NCI-H1694 (cell line): ENCODE measurements at places on chromosomes 7 and 10.
A peak's percentile ranks its signal among the peaks of the same experiment; 100 is the strongest.

DNA sequence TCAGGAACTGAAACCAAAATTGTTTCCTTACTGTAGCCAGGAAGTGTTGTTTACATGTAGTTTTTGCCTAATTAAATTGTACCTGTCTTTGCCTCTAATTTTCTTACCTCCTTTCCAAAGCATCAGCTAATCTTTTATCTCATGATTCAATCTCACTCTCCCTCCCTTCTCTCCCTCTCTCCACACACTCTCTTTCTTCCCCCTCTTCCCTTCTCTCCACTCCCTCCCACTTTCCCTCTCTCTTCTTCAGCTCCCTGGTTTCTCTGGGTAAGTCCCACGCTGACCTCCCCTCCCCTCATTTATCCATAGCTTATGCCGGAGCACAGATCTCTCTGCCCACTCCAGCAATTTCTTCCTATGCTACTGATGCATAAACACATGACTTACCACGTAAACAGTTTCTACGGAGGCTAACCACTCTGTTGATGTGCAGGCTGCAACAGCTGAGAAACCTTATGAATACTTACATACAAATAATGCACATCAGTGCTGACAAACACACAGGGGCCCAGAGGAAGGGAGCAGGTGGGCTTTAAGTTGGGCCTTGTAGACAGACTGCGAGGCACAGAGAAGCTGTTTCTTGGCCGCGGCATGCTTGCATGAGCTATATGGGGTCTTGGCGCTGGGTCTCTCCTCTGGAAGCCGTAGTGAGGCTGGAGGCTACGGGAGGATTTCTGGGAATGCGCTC lies 174.4 kb upstream of the PLXNA4 start:
- DNase-seq, result no peak

DNA sequence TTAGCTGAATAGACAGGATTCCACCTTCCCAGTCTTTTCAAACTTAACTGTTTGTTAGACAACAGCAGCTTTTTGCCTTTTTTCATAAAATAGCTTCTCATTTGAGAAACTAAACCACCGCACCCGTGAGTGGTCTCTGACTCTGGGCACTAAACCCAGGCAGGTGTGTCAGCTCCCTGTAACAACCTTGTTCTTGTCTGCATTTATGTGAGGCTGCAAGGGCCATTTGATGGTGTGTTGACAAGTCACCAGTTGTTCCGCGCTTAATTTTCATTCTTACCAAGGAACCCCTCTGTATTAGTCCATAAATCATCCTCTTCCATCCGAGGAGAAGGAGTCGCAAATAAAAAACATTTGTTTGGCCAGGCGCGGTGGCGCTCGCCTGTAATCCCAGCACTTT lies 1.5 kb downstream of the STOX1 start:
- no peak for DNase-seq

GRCh38 chr10:29839826-29840515 lies 205.2 kb upstream of the SVIL start:
- no peak for DNase-seq

GRCh38 chr7:22675421-22675820 lies 51.6 kb upstream of the IL6 start:
- no peak for DNase-seq

DNA sequence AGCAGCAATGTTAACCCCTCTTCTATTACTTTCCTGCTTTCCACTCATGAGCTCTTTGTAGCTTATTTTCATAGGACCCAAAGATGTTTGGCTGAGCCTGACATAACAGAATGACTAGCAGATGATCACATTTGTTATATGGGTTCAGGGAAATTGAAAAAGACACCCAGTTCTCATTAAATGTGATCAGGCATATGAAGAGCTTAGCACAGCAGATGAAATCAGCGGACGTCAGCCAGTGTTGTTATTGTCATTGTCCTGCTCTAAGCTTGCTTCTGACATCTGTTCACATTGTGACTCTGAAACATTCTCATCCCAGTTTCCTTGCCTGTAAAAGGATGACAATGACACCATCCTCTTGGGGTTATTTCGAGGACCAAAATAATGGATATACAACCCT lies 43.5 kb downstream of the FAM241B start:
- DNase-seq, result peak; percentile 48
